ENCODE measurements at places on chromosomes 2 and 18.

- no peak for DNase-seq
These were observed 328.5 kb downstream of the FIGN start for GRCh38 chr2:163407296-163407695.

GRCh38 chr2:190682168-190682567 lies 33.3 kb downstream of the NAB1 start:
- DNase-seq: no peak

- no peak for DNase-seq
These were observed 11.2 kb downstream of the CFAP210 start for GRCh38 chr2:169683054-169683424.

DNA sequence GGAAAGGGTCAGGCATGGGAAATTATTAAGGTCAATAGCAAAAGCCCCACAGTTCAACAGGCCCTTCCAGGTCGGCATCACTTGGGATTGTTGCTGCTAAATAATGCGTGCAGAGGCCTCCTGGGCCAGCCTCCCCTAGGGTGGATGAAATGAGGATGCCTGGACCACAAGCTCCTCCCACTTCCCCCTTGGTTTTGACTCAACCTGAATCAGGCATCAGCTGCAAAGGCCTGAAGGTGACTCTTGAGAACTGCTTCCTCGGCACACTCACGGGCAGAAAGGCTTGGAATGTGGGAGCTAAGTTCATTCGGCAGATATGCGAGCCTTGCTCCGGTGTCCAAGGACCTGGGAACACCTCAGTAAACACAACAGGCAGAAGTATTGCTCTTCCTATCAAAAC lies 69.3 kb downstream of the MBP start:
- DNase-seq: peak; percentile 79

- no peak for DNase-seq
These were observed 38.8 kb upstream of the PMAIP1 start for GRCh38 chr18:59861009-59861408.

All from stimulated activated CD4-positive, alpha-beta T cell treated with anti-CD3 and anti-CD28 coated beads, Interleukin-4, amount 100 ng/mL, for 48 hours (primary cell).